Activated CD4-positive, alpha-beta T cell treated with anti-CD3 and anti-CD28 coated beads for 24 hours (primary cell): ENCODE measurements at places on chromosomes 13 and 19.
A peak's percentile ranks its signal among the peaks of the same experiment; 100 is the strongest.

GRCh38 chr19:2770055-2771013 lies 12.7 kb downstream of the SGTA start:
- no peak for DNase-seq

DNA sequence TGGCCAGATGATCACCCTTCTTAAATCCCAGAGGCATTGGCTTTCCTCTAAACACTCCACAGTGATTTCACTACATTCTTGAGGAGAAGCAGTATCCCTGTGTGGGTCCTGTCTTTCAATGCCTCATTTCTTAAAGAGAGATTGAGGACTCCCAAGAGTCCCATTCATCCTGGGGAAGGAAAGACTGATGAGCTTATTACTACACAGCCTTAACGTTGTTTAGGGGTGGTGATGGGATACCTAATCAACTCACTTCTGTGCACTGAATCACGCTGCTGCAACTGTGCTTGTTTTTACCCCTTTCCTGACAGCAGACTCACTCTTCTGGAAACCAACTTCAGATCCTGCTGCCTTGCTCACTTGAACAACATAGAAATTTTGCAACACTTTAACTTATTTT lies 203.1 kb downstream of the RGCC start:
- DNase-seq: no peak

- DNase-seq: no peak
Measured at GRCh38 chr13:27662738-27663470, 41.2 kb downstream of the POLR1D start.

GRCh38 chr19:52336117-52336790 lies at the start of gene ZNF610:
ZNF610 (plus strand) TSS chr19:52336243; CDS start chr19:52349173, 12,930 bp downstream.
- peak; percentile 82 for DNase-seq

GRCh38 chr19:12792853-12793289 lies 1.6 kb downstream of the JUNB start:
- no peak for DNase-seq

GRCh38 chr13:20394506-20394905 lies 131.2 kb downstream of the CRYL1 start:
- no peak for DNase-seq

- DNase-seq: no peak
Measured at GRCh38 chr19:47610902-47611301, 2.0 kb downstream of the BICRA start.

DNA sequence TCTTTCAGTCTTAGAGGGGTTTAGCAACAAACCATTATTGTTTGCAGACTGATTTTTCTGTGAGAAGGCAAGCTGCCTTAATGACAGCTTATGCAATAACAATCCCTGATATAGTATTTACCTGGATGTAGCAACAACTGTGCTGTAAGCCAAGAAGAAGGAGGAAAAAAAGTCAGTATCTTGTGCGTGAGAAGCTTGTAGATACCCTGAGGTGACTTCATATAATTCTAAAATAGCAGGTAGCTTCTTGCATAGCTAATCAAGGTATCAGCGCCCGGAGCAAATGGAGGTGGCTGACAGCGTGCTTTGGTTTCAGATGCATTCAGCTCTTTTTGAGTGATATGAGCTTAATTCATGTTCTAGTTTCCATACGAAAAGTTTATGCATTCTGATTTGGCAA lies 309.8 kb downstream of the KLF5 start:
- DNase-seq: no peak

DNA sequence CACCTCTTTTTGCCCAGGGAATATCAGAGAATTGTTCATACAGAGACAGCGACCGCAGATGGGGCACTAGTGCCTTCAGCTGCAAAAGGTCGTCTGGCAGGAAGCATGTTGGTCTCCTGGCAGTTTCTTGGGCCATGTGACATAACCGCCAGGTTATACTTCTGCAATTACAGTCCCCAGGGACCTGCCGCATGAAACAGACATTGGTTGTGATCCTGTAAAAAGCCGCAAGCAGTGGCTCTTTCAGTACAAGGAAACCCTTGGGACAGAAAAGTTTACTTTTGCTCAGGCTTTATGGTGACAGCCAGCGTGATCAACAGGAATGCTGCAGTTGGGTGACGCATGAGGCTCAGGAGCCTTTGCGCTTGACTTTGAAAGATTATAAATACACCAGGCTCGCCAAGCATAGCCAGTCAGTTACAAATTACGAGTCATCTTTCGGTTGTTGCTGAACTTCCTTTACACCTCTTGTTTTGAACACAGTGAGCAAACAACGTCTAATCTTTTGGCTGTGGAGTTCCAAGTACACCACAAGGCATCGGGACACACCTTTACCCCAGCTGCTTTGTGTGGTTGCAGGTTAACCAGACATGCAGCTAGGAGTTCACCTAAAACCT lies 50.5 kb upstream of the UBE2L5 start:
- peak; percentile 32 for DNase-seq

DNA sequence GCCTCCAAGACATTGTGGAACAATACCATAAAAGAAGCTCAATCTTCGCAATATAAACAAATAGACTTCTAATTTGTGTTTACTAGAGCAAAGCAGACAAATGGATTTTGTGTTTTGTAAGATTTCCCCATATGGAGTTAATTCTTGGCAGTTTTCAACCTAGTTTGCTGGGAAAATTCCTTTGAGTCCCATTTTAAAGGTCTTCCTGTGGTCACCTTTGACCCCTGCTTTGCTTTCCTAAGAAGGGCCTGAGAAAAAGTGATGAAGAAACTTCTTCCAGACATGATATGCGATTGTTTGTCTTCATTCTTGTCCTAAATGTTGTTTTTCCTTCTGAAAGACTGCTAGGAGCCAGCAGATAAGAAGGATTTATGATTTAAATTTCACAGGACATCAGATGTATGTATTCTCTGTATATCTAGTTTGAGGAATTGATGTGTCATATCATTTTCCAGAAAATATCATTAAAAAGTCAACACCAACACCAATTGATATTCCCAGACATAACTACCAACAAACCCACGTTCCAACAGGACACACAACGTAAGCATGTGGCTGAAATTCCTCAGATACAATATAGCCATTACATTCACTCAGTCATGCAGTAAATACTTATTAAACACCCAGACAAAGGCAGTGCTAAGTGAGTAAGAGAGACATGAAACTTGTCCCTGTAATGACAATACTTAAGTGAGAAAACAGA lies 276.4 kb downstream of the LHFPL6 start:
- no peak for DNase-seq

DNA sequence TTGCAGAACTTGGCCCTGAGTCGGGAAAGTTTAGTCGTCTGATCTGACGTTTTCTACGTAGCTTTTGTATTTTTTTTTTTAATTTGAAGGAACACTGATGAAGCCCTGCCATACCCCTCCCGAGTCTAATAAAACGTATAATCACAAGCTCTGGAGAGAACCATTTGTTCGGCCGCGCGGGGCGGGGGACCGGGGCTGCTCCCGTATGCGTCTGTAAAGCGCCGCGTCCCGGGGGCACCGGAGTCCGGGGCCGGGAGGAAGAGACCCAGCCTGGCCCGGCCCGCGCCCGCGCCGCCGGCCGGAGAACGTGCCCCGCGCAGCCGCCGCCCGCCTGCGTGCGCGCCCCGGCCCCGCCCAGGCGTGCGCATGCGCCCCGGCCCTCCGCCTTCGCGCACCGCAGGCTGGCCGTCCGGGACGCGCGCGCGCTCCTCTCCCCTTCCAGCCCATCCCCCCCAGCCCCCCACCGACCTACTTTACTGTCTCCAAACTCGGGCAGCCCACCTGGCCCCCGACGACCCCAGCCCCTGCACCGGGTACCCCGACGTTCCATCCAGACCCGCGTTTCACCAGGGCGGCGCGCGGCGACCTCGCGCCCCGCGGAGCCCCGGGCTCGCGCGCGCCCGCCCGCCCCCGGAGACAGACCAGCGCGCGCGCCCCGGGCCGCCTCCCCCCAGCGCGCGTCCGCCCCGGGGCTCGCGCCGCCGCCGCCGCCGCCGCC lies 785 bp upstream of the USF2 start:
- DNase-seq: peak; percentile 50

DNA sequence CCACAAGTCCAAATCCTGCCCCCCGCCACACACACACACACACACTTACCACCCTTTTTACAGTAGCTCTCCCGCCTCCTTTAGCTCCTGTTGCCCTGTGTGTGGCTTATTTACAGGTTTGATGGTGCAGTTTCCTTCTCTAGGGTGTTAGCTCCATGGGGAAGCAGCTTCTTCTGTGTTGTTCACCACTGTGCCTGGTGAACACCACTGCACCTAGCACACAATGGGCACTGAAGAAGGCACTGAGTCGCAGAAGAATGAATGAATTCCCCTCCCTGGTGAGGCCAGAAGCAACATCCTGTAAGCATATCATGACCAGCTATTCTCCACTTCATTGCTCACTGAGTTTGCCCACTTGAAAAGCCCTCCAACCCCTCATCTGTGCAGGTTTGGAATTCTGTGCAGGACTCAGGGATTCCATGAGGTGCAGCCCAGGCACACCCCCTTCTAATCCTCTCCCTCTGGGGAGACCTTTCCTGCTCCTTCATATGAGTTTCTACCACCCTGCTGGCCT lies 3.0 kb upstream of the RAB20 start:
- DNase-seq: no peak

- no peak for DNase-seq
Measured at GRCh38 chr19:2274931-2275535, 6.9 kb downstream of the PEAK3 start.

DNA sequence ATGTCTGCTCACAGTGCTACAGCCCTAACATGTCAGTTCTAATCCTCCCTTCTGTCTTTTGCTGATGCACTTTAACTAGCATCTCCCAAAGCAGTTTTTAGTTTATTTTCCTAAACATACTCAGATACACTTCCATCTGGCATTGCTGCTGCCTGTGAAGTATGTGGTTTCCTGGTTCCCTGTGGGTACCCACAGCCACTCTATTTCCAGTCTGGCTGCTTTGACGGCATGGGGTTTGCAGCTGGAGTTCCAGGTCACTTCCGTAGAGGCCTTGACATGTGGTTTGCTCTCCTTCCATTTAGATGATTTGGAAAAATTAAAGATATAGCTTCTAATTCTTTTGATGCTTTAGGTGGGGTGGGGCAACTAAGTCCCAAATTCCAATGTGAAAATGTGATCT lies 375.5 kb downstream of the PCDH20 start:
- no peak for DNase-seq

DNA sequence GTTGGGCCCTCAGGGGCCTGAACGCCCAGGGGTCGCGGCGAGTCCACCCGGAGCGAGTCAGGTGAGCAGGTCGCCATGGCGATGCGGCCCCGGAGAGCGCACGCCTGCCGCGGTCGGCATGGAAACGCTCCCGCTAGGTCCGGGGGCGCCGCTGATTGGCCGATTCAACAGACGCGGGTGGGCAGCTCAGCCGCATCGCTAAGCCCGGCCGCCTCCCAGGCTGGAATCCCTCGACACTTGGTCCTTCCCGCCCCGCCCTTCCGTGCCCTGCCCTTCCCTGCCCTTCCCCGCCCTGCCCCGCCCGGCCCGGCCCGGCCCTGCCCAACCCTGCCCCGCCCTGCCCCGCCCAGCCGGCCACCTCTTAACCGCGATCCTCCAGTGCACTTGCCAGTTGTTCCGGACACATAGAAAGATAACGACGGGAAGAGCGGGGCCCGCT lies at the start of gene CCNA1:
CCNA1 (plus strand) TSS at position 390 of the 439 bp plus-strand sequence. CDS start 562 bp downstream, outside the sequence.
- no peak for DNase-seq

DNA sequence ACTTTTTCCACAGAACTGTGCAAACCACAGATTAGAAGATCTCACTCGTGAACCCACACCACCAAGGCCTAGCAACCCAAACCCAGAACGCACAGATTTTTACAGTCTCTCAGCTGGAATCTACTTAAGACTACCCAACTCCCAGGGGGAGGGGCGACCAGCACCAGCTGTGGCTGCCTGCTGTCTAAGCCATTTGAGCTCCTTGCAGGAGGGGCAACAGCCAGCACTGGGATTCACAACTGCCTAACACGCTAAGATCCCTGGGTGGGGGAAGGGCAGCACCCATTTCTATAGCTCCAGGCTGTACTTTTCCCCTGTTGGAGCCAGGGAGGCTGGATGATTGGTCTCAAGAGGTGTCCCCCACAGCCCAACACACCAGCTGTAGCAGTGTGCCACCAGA lies 368.8 kb downstream of the SUCLA2 start:
- no peak for DNase-seq

- DNase-seq: no peak
Measured at GRCh38 chr13:71460211-71460610, 406.8 kb downstream of the DACH1 start.

DNA sequence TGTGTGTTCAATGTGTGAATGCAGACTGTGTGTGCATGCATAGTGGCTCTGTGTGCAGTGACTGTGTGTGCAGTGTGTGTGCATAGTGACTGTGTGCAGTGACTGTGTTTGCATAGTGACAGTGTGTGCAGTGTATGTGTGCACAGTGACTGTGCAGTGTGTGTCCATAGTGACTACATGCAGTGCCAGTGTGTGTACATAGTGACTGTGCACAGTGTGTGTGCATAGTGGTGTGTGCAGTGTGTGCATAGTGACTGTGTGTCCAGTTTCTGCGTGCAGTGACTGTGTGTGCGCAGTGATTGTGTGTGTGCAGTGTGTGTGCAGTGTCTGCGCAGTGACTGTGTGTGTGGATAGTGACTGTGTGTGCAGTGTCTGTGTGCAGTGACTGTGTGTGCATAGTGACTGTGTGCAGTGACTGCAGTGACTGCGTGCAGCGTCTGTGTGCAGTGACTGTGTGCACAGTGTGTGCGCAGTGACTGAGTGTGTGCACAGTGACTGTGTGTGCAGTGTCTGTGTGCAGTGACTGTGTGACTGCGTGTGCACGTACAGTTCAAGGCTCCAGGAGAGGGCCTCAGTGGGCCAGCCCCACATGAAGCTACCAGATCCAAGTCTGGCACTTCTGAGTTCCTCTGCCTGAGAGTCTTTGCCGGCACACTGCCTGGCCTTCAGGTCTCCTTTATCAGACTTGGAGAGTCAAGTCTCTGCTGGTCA lies 90.3 kb downstream of the IER2 start:
- DNase-seq: no peak

- DNase-seq: no peak
Measured at GRCh38 chr19:3453840-3454239, 26.5 kb downstream of the SMIM24 start.

- no peak for DNase-seq
Measured at GRCh38 chr13:94708031-94708859, 4.1 kb downstream of the SOX21 start.

DNA sequence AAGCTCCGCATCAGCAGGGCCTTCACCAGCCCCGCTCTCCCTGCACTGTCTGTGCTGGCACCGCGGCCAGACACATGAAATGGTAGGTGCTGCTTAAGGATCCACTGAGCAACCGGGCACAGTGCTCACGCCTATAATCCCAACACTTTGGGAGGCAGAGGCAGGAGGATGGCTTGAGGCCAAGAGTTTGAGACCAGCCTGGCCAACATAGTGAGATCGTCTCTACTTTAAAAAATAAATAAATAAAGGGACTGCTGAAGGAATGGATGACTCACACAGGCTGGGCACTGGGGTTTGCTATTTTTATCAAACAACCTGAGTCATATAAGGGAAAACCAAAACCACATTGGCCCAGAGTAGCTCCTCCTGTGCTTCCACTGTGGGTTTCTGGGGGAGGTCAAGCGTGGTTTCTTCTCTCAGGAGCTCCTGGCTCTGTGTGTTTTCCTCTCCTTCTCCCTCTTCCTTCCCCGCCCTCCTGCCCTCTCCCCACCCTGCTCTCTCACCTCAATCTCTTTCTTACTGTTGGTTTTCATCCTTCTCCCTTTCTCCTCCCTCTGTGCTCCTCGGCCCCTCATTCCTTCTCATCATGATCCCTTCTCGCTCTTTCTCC lies 21.3 kb downstream of the VRK3 start:
- no peak for DNase-seq
